MCF 10A (cell line): ENCODE measurements at places on chromosomes 11 and 22. TPM values are rescaled to one million over a fixed set of nuclear protein-coding genes. Genes with fewer than 3 reads are reported as not detected.

The LRRC51 gene
- total RNA-seq = 9.3 and 9.5 TPM in 2 replicates

The MYBPC3 gene
- total RNA-seq = not detected in 2 replicates

The BATF2 gene
- 1.3 and 1.6 TPM in 2 replicates for total RNA-seq

The NXPE4 gene
- not detected in 2 replicates for total RNA-seq

DNA sequence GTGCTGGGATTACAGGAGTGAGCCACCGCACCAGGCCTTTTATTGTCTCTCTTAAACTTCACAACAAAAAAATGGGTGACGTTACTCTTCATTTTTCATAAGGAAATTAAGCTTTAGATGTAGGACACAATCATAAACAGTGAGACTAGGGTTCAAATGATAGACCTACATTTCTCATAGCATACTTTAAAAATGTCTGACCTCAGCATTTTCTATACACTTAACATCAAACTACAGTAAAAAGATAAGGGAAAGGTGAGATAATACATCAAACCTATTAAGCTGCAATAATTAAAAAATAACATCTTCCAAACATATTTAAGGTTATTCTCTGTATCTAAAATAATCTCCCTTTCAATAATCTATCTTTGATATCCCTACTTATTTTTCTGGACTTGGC is 914.2 kb downstream of the FAM181B start:
- no peaks in the 10 kb centered on the region for H3K36me3 ChIP-seq
- H3K4me3 ChIP-seq = no peak overlapping the region
- H3K27me3 ChIP-seq = peaks cover 69% of the 10 kb centered on the region

- H3K27me3 ChIP-seq = peaks cover 38% of the 10 kb centered on the region
- DNase-seq = no peak
- no peak overlapping the region for H3K27ac ChIP-seq
- H3K4me1 ChIP-seq = peaks cover 7% of the 10 kb centered on the region
- no peak overlapping the region for H3K4me3 ChIP-seq
Observed at GRCh38 chr11:111021131-111021530, 224.4 kb upstream of the POU2AF2 start.

GRCh38 chr22:29251981-29252911 is 15.5 kb downstream of the RHBDD3 start:
- DNase-seq = no peak
- no peaks in the 10 kb centered on the region for H3K4me1 ChIP-seq
- peaks cover 12% of the 10 kb centered on the region for H3K27me3 ChIP-seq
- no peak overlapping the region for H3K4me3 ChIP-seq
- no peaks in the 10 kb centered on the region for H3K36me3 ChIP-seq
- no peak overlapping the region for H3K27ac ChIP-seq

DNA sequence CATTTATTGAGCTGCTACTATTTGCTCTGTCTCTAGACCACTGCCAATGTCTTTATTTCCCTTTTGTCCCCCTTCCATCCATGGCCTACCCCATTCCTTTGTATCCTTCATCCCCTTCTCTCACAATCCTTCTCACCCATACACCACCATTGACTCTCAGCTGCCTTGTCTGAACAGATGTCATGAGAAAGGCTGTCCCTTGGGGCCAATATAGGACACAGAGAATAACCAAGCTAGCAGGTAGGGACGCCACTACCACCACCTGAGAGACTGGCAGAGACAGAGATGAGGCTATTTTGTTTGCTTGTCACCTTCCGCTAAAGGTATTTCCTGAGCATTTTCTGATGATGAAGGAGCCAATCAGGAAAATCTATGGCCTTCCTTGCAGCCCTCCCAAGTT is 138.9 kb downstream of the CD44 start:
- H3K27me3 ChIP-seq = no peaks in the 10 kb centered on the region
- DNase-seq = no peak
- no peak overlapping the region for H3K4me3 ChIP-seq
- H3K36me3 ChIP-seq = peaks cover 5% of the 10 kb centered on the region
- H3K4me1 ChIP-seq = peaks cover 32% of the 10 kb centered on the region

- no peak for DNase-seq
- H3K36me3 ChIP-seq = no peaks in the 10 kb centered on the region
- H3K27me3 ChIP-seq = peaks cover 7% of the 10 kb centered on the region
- no peak overlapping the region for H3K27ac ChIP-seq
- H3K4me1 ChIP-seq = peaks cover 15% of the 10 kb centered on the region
Observed at GRCh38 chr11:69524991-69525411, 43.5 kb downstream of the LINC01488 start.

- DNase-seq = no peak
- no peaks in the 10 kb centered on the region for H3K36me3 ChIP-seq
- no peaks in the 10 kb centered on the region for H3K27me3 ChIP-seq
Observed at GRCh38 chr11:79227767-79228755, 212.8 kb downstream of the TENM4 start.

- H3K27ac ChIP-seq = no peak overlapping the region
- no peaks in the 10 kb centered on the region for H3K4me1 ChIP-seq
Observed at GRCh38 chr22:43376765-43377547, 33.8 kb upstream of the SCUBE1 start.
